ENCODE measurements at places on chromosomes 1 and 21.

DNA sequence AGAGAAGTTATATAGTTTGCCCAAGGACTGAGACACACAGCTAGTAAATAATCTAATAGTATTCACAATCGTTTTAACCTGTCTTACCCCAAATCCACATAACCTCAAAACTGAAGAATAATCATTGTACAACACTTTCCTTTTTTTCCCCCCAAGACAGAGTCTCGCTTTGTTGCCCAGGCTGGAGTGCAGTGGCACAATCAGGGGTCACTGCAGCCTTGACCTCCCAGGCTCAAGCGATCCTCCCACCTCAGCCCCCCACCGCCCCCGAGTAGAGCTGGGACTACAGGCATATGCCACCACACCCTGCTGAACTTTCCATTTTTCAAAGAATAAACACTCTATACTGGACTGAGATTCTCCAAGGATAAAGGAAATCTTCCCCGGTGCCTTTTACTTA is 28.7 kb upstream of the NBL1 start:
- DNase-seq = no peak

DNA sequence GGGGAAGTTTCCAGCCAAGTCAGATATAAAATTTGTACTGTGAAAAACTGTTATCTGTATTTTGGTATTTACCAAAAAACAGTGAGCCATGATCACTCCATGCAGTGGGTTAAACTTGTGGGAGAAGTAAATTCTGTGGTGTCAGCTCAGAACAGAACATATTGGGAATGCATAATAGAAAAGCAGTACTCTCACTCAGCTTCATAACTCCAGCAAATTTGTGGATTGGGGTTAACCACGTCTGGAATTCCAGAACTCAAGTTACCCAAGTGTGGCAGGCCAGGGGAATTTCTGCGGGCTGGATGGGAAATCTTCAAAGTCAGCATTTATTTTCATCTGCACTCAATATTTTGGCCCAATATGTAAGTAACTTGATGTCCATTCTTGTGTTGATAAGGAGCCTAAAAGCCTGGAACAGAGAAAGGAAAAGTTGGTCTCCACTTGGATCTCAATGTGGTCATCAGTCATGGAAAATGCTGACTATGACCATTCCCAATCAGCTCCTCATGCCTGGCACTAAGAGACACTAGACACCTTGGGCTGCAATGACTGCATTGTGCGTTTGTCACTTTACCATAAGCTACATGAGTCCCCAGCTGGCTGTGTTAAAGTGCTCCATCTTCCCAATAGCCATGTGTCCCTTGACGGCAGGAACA is 39.1 kb upstream of the ENAH start:
- DNase-seq = no peak

- DNase-seq = no peak
These were observed 29.0 kb downstream of the ETS2 start for GRCh38 chr21:38834725-38835124.

- DNase-seq = no peak
These were observed 450.7 kb downstream of the PTPRC start for GRCh38 chr1:199089393-199090122.

DNA sequence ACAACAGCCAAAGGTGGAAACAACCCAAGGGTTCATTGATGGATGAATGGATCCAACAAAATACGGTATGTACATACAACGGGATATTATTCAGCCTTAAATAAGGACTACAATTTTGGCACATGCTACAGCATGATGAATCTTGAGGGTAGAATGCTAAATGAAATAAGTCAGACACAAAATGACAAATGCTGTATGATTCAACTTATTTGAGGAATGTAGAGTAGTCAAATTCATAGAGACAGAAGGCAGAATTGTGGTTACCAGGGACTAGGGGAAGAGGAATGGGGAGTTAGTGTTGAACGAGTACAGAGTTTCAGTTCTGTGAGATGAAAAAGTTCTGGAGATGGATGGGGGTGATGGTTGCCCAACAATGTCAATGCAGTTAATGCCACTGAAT is 118.0 kb upstream of the PAXBP1 start:
- DNase-seq = no peak

DNA sequence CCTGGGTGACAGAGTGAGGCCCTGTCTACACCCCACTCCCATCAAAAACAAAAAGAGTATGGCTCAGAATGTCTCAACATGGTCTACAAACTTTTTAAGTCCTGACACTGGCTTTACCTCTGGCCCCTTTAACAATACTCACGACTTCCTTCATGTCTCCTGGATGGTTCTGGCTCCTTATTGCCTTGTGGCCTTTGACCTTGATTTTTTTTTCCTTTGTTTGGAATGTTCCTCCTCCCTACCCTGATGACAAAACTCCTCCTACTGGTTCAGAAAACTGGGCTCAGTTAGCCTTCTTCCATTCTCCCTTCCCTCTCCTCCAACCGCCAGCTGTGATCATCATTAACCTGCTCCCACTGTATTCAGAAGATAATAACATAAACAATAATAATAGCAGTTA is 4.6 kb upstream of the SOAT1 start:
- DNase-seq = no peak

DNA sequence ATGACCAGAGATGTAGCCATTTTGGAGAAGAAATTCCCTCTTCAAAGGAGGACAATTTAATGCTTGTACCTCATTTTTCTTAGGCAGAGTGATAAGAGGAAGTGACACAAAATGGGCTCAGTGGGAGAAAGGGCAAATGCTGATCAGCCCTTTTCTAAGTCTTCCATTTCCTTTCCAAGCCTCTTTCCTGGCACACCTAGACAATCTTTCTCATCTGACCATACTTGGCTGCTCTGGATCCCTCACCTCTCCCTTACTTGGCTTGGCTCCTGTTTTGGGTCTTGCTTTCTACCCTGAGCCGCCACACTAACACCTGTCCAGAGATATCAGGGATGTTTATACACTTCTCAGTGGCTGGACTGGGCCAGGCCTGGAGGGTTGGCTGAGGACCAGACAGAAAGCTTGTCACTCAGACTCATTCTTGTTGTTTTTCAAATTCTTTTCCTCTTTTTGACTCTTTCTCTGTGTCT is 13.1 kb downstream of the TXNIP start:
- DNase-seq = no peak

- DNase-seq = no peak
These were observed 22.2 kb downstream of the SLC26A9 start for GRCh38 chr1:205920861-205921569.

GRCh38 chr1:34009340-34009985 is 145.6 kb downstream of the HMGB4 start:
- DNase-seq = no peak

DNA sequence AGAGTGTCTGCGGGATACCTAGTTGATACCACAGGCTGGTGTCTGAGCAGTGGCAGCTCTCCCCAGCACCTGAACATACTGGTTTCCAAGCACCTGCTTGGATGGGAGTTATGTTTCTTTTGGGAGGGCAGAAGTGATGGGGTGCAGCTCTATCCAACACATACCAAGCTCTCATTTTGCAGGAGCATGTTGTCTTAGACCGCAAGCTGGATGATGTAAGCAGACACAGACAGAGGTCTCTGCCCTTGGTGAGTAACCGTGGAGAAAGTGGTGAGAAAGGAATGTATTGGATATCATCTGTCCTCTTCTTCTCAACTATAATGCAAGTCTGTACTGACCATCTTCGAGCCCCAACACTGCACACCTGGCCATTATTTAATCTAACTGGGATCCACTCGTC is 37.4 kb downstream of the ZNF496 start:
- DNase-seq = no peak

DNA sequence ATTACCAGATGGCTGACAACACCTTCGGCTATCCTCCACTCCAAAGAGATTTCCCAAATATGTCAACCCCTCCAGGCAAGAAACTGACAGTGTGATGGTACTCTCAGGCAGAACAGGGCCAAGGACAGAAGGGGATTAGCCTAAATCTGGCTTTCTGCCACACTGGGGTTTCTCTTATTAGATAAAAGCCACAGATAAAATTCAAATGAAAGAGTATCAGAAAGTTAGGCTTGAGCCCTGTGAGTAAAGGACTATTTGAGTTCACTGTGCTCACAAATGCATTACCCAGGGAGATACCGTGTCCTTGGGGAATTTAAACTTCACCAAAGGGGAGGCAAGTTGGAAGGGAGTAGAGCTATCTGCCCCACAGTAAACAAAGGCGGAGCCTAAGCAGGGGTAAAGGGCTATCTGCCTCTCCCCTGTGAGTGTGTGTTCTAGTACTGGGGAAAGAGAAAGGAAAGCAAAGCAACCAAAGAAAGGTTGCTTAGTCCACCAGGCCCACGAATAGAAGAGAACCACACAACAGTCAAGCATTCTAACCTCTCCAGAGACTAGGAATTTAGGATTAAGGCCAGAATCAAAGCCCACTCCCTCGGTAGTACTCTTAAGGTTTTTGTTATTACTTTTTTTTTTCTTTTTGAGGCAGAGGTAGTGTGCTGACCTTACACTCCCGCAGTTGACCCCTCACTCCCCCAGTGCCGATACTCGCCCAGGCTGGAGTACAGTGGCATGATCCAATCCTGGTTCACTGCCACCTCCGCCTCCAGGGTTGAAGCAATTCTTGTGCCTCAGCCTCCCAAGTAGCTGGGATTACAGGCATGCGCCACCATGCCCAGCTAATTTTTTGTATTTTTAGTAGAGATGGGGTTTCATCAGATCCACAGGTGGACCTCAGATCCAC is 12.7 kb downstream of the TPM3 start:
- DNase-seq = no peak

DNA sequence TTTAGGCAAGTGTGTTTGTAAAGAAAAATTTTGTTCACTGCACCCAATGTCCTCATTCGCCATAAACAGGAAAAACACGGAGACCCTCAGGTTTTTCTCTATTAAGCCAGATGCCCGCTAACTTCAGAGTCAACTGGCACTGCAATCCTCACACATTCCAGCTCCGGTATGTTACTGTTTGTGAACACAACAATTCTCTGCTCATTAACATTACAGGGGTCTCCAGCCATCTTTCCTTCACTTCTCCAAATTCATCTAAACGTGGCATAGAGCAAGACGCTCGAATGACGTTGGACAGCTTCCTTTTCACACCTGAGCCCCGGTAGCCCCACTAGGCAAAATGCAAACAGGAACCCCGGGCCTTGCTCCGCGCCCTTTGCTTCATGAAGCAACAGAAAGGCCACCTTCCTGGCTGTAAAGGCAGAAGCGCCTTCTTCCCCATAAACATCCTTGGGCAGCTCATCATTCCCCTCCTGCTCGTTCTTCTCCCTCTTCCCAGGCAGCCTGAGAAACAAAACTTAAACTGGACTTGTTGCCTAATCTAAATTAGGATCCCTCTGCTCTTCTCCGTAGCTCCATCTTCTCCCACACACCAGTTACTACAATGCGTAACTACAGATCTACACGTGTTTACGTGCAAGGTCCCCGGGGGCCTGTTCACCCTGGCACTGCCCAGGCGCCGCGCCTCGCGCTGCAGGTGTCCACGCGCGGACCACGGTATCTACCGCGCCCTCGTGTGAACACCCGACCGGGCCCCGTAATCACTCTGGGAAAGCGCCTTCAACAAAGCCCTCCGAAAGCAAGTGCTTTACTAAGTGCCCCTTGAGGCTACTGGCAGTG is 1.2 kb downstream of the LBR start:
- DNase-seq = peak; percentile 13

GRCh38 chr1:168752171-168752832 is 23.3 kb upstream of the DPT start:
- DNase-seq = no peak

DNA sequence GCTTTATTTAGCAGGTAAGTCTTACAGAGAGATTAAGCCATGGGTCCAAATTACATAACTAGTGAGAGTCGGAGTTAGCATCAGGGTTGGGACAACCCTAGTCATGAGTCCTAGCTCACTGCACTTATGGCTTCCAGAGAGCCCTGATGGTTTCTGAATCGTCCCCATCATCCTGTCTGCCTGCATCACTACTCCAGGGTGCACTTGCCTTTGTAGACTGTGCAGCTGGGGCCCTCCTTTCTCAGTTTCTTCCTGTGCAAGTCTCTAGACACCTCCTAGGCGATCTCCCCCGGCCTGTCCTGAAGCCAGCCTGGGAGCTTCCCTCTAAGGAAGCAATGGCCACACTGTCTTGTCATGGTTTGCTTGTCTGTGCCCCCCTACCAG is 37.1 kb downstream of the KIAA0040 start:
- no peak for DNase-seq

DNA sequence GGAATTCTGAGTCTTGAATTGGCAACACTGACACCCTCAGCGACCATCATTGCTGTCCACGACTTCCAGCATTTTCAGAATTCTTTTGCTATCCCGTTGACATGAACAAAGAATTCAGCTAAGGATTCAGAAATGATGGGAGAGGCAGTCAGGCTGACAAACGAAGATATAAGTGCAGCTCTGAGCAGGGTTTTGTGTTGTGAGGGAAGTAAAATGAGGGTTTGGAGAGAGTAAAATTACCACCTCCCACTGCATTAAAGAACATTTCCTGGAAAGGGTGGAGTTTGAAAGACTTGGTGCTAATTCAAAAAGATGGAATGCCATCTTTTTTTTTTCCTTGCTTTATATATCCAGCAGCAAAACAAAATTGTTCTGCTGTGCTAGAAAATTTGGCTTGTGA is 4.9 kb upstream of the ELK4 start:
- no peak for DNase-seq

DNA sequence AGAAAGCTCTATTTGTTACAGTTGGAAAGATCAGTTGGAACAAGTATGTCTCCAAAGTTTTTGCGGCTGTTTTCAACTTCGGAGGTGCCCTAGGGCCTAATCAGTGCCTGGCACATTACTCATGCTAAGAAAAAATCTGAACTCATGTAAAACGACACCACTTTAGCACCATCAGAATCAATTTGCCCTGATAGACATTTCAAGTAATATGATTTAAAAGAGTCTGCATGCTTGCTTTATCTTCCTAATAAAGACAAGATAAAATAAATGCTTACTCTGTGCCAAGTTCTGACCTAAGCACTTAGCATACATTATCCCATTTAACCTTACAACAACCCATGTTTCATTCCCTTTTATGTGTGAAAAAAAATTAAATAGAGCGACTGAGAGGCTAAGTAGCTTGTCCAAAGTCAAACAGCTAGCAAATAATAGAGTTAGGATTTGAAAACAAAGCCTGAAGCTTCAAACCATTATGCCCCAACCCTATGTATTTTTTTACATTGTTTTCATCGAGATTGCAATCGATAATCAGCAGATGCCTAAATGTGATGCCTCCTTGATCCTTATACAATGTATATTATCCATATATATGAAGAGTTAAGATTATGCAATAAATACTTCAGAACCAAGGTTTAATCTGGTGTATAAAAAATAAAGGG is 91.3 kb downstream of the DENND1B start:
- DNase-seq = no peak

GRCh38 chr1:102588536-102588935 is 519.8 kb downstream of the COL11A1 start:
- no peak for DNase-seq

All from anterior cingulate cortex (tissue), 58 donors.